Ecto neural progenitor cell (in vitro differentiated cells): ENCODE measurements at places on chromosomes 1 and 21.

DNA sequence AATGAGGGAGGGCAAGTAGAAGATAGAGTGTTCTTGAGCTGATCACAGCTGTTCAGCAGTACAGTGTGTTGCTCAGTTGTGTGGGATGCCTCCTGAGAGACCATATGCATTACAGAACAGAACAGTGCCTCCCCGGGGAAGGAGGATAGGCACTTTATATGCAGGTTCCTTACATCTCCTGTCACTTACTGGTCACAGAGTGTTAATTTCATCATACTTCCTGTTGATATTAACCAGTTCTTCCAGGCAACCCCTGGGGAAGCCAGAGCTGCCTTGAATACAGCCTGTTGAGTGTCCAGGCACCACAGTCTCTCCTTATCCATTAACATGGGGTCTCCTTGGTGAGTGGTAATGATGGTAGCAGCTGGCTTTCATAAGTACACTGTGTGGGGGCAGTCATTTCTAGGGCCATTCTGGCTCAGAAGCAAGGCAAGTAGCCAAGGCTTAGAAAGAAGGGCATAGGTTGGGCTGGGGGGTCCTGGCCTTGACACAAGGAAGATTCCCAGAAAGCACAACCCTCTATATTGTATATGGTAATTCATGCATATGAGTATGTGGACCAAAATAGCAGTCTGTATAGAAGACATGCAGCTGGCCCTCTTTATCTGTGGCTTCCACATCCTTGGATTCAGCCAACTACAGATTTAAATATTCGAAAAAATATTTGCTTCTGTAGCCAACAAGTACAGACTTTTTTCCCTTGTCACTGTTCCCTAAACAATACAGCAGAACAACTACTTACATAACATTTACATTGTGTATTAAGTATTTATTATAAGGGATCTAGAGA, 142.4 kb downstream of the ZP4 start:
- no peak for DNase-seq

- DNase-seq = no peak
These were observed 38.9 kb downstream of the YY1AP1 start for GRCh38 chr1:155649676-155650075.

DNA sequence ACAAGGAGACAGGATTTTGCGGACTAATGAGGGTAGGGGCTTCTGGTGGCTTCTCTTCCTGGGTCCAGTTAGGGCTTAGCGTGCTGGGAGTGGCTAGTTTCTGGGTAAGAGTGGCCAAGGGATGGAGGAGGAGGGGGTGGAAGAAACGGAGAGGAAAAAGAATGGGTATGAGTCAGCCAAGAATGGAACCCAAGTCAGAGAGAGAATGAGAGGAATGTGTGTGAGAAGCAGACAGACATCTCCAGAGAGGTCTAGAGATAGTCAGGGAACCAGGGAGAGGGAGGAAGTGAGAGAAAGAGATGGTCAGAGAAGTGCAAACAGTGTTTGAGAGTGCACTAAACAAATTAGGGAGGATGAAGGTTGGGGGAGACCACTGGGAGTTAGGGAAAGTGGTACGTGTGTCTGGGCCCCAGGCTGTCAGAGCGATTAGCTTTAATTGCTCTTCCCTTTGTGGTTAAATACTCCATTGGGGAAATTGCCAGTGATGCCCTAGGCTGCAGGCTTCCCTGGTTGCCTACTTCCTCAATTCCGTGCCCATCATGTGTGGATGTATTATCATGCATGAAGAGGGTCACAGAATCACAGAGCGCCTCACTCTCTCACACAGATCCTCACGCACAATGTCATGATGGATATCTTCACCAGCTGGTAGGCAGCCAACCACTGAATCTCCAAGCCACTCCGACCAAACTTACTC, 1.4 kb downstream of the PEA15 start:
- no peak for DNase-seq

DNA sequence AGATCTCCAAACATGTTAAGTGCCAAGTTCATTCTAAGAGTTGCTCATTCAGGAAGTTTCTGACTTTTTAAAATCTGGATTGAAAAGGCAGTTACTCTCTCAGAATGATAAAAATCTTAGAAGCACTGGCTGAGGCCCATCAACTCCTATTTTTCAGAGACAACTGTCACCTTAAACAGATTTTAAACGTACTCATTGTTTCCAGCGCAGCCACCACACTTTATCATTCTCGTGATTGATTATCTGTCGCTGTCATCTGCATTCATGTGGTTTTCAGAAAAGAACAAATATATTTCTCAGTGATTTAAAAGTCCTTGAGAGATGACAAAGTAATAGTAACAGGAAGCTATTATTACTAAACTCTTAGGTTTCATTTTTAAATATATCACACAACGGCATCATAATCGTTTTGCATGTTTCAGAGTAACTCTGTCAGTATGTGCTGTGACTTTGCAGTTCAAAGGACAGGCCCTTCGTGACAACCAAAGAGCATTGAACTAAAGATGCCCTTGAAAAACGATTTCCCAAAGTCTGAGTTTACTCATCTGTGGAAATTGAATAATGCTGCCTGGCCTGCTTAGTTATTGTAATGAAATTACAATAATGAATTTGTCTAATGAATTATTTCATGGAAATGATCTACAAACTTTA, 14.9 kb upstream of the KCNK1 start:
- DNase-seq = no peak

GRCh38 chr1:29675481-29676263, 439.4 kb downstream of the PTPRU start:
- peak; percentile 45 for DNase-seq

GRCh38 chr1:221241592-221241991, 362.3 kb downstream of the HLX start:
- no peak for DNase-seq

GRCh38 chr21:45535341-45536081, 6.7 kb downstream of the SLC19A1 start:
- peak; percentile 43 for DNase-seq

GRCh38 chr1:28115267-28115666, 26.9 kb upstream of the EYA3 start:
- DNase-seq = no peak

DNA sequence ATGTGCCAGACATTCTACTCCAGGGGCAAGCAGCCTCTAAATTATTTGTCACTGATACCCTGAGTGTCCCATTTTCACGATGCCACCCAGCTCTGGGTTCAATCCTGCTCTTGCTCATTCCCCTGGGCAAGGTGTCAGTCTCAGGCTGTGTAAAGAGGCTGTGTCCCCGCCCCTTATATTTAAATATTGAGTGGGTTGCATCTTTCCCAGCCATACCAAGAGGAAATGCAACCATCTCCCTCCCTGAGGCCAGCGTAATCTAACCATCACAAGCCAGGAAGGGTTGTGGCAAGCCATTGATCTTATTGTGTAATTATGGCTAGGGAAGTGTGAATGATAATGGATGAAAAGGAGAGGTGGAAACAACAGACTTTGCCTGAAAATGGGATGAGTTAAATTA, 54.7 kb upstream of the CLDN14 start:
- DNase-seq = no peak

GRCh38 chr1:174550296-174550695, 102.5 kb downstream of the GPR52 start:
- DNase-seq = no peak

GRCh38 chr1:182662121-182662890, 22.1 kb downstream of the RGS8 start:
- DNase-seq = no peak

- no peak for DNase-seq
These were observed 80.8 kb downstream of the MATN1 start for GRCh38 chr1:30642391-30643120.

DNA sequence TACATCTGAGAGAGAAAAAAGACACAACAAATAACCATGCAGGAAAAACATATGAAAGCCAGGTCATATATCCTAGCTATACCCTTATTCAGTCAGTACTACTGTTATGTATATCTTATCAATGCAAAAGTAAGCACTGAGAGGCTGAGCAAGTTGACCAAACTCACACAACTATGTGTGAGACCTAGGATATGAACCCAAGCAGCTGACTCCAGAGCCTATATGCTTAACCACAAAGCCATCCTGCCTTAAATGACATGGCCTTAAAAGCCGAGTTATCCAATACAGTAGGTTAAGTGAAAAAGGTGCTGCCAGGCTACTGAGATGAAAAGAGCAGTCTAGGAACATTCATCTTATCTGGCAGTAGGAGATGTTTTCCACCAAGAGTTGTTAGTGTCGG, 151.6 kb downstream of the RERE start:
- DNase-seq = no peak
